ENCODE measurements at places on chromosomes 3 and 15.

DNA sequence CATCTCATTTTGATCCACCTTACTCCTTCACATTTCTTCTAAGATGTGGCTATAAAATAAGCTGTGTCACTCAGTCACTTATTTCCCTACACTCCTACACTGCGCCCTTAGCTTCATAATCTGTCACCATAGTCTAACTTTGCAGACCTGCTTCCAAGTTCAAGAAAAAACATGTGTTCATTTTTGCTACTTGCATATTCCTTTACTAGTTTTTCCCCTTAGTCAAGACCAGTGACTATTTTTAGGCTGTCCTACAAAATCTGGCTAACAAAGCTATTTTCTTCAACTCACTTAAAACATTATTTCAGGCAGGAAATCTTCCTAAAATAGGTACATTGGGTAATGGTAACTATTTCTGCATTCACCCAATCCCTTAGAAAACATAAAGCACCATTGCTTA lies 272.5 kb downstream of the TBC1D5 start:
- no peak for DNase-seq

- no peak for DNase-seq
Observed at GRCh38 chr3:159191447-159191846, 389.6 kb downstream of the MFSD1 start.

- no peak for DNase-seq
Observed at GRCh38 chr3:172987273-172987672, 153.8 kb downstream of the SPATA16 start.

- DNase-seq: no peak
Observed at GRCh38 chr3:66831931-66832330, 166.2 kb upstream of the KBTBD8 start.

- DNase-seq: no peak
Observed at GRCh38 chr3:44674211-44674610, 25.7 kb downstream of the ZNF35 start.

GRCh38 chr15:90205886-90206285 lies 4.8 kb downstream of the SEMA4B start:
- DNase-seq: no peak

- DNase-seq: no peak
Observed at GRCh38 chr15:82993144-82993543, 7.1 kb downstream of the RAMAC start.
